ENCODE measurements at places on chromosomes 5 and 9.
A peak's percentile ranks its signal among the peaks of the same experiment; 100 is the strongest.

- no peak for DNase-seq
Observed at GRCh38 chr5:113114559-113114958, 138.0 kb downstream of the DCP2 start.

DNA sequence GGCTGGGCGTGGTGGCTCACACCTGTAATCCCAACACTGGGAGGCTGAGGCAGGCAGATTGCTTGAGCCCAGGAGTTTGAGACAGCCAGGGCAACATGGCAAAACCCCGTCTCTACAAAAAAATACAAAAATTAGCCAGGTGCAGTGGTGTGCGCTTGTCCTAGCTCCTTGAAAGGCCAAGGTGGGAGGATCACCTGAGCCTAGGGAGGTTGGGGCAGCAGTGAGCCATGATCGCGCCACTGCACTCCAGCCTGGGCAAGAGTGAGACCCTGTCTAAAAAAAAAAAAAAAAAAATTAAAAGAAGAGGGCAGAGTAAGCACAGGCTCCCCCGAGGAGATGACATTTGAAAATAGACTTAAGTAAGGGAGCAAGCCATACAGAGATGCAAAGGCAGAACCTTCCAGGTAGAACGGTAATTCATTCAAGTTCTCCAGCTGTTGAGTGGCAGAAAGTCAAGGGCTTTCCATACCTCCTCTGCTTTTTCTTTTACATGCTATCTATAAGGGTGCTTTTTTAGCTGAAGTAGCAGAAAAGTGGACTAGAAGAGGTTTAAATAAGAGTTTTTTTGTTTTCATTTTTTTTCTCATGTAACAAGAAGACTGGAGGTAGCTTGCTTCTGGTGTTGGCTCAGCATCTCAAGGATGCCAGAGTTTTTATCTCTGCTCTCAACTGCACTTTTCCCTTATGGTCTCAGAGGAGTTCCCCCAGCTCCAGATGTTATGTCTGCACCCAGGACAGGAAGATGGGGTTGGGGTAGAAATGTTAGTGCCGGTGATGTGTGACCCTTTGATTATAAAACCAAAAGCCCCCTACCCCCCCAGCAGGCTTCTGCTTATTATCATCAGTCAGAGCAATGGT lies 40.8 kb downstream of the ERGIC1 start:
- DNase-seq, result no peak

DNA sequence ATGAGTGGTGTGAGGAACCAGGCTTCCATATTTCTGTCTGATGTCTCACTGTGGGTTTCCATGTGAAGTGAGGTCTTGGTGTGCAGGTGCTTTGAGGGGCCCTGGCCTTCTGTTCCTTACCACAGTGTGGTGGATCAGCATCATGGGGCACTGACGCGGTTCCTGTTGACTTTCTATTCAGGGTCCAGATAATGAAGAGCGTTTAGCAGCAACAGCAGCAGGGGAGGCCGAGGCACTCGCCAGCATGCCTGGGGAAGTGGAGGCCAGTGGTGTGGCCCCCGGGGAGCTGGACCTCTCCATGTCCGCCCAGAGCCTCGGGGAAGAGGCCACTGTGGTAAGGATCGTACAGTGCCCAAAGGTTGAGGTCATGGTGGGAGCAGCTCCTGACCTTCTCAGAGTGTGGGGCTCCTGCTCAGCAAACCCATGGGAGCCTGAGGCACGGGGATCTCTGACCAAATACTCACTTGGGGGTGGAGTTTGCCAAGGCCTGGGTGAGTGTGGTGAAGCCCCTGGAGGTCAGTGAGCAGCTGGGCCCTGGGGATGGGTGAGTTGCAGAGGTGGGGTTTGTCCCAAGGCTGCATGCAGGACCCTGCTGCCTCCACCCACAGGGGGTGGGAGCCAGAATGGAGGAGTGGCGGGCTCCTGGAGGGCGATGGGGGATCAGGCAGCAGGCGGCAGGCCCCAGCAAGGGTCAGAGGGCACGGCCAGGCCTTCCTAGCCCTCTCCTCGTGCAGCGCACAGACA lies 61.2 kb downstream of the COL15A1 start:
- DNase-seq, result no peak

GRCh38 chr5:154038261-154038706 lies 426 bp downstream of the FAM114A2 start:
- DNase-seq, result no peak

DNA sequence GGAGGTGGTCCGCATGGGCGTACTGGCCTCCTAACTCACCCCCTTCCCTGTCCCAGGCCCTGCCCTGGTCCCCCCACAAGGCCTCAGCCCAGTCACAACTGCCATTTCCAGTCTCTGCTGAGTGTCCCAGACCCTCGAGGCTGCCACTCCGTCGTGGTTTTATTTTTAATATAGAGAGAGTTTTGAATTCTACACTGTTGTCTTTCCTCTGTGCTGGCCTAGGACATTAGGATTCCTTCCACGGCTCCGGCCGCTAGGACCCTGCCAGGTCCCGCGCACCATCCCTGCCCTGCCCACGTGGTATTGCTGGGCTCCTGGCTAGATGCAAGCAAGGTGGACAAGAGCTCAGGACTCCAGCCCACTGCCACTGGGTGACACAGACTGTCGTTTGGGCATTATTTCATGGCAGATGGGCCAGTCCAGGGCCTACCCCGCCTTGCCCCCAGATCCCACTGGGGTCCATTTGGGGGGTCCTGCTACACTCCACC lies 53.3 kb downstream of the SAR1B start:
- DNase-seq, result no peak

DNA sequence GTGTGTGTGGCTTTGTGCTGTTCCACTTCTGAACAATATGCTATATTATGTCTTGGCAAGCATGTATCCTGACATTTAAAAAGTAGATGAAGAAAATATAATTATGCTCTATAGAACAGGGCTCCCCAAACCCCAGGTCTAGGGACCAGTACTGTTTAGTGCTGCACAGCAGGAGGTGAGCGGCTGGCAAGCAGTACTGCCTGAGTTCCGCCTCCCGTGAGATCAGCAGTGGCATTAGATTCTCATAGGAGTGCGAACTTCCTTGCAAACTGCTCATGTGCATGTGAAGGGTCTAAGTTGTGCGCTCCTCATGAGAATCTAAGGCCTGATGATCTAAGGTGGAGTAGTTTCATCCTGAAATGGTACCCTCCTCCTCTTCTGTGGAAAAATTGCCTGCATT lies 979.1 kb upstream of the CTNND2 start:
- no peak for DNase-seq

DNA sequence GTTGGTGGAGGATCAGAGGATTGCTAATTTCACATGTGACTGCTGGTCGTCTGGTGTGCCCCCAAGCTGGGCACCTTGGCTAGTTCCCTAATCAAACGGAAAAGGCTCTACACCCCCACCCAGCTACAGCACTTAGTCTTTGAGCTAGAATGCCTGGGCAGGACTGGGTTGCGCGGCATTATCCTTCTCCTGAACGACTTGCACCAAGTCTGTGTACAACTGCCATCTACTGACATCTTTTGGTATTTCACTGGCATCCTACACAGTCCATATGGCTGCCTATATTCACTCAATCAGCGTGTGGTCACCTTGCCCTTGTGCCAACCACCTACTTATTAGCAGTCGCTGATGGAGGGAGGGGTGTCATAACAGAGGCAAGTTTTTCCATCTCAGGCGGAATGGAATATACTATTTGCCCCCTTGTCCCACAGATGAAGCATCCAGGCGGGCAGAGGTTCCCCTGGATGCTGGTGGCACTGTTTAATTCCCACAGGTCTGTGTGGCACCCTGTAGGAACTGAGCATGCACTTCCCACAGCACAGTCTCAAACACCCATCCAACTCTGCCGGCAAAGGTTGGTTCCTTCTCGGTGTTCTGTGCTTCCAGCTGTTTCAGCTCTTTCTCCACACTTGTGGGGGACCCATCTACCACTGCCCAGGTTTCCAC lies 150.1 kb downstream of the OSTF1 start:
- peak; percentile 71 for DNase-seq

- DNase-seq, result no peak
Observed at GRCh38 chr5:53790026-53790425, 229.6 kb downstream of the NDUFS4 start.

DNA sequence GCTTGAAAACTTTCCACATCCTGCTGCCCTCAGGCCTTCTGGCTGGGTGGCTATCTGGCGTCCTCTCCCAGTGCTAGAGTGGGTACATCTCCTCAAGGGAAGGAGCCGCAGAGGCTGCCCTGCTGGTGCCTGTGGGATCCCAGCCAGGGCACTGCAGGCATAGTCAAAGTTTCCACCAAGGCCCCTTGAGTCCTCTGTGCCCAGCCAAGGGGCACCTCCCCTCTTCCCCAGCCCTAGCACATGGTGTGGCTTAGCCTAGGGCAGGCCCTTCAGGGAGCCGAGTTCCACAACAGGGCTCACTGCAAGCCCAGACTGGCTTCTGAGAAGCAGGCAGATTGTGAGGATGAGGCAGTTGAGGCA lies 103.2 kb downstream of the RGS3 start:
- DNase-seq, result no peak

DNA sequence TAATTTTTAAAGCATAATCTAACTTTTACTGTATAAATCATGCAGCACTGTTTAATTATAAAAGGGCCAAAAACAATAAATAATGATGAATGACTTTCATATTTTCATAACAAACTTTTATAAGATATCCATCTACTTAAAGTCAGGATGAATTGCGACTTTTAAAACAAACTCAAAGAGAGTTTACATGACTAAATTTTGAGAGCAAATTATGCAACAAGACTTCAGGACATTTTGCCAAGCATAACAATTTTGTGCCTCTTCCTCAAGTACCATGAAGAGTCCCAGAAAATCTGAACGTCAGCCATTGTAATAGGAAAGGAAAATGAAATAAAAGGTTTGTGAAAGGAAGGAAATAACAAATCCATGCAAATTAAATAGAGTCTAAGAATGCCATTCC lies 24.4 kb downstream of the ERAP1 start:
- DNase-seq, result no peak

GRCh38 chr5:173714551-173715428 lies 98.3 kb upstream of the BOD1 start:
- DNase-seq, result peak; percentile 90

DNA sequence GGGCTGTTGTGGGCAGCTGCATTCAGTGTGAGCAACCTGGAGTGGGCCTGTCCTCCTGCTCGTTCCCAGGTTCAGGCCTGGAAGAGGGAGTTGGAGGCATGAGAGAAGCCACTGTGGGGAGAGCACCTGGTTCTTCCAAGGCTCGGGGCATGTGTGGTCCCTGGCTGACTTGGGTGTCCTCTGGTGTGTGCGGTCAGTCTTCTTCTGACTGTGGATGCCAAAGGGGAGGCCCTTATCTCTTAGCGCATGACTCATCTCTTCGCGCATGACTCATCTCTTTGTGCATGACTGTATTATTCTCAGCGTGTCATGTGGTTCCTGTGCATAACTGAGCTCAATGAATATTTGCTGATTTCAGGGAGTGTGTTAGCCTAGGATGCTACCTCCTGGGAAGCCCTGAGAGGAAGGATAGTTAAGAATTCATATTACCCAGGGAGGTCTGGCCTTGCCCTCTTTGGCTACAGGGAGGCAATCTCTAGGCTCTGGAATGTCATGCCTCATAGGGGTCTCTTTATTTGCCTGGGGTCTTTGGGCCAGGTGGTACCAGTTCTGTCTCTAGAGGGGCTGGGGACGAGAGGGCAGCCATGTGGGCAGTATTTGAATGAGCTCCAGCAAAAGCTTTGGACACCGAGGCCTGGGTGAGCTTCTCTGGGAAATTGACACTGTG lies 188.7 kb downstream of the HSPA4 start:
- peak; percentile 94 for DNase-seq

DNA sequence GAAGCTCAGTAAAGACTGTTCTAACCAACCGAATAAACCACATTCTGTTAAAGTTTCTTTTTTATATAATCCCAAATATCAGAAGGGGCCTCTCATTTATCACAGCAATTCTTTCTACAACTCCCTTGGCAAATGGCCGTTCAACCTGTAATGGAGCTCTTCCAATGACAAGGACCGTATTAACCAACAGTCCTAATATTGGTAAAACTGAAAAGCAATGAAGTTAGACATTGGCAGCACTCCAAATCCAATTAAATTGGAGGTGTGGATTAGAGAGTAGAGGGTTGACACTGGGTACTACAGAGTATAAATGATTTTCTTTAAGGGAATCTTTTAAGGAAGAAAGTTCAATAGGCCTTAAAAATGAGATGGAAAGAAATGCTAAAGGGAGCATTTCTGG lies 842 bp downstream of the TMED7 start:
- DNase-seq, result no peak

GRCh38 chr5:62717301-62717933 lies 138.8 kb downstream of the LRRC70 start:
- DNase-seq, result no peak

DNA sequence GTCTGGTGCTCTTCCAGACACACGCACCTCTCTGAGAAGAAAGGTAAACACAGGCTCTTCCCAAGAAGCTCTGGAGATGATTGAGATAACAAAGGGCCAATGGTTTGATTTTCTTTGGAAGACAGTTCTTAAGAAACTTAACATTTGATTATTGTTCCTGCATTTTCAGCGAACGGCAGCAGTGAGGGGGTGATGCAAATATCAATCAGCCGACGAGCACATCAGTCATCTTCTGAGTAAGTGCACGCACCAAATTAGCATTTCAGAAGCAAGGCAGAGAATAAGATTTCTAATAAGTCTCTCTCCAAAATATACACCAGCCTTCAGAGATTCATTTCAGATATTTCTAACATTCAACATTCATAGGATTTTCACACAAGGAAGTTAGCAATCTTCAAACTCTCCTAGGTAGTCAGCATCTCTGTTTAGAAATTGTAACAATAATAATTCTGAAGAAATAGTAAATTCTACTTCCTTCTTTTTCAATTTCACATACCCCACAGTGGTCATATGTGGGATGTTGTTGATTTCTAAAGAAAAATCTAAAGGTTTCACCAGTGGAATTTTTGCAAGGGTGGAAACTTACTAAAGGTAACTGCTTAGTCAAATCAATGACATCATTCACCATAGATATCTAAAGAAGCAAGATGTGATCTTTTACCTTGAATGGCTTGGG lies 250.3 kb downstream of the SEC61B start:
- DNase-seq, result peak; percentile 17

DNA sequence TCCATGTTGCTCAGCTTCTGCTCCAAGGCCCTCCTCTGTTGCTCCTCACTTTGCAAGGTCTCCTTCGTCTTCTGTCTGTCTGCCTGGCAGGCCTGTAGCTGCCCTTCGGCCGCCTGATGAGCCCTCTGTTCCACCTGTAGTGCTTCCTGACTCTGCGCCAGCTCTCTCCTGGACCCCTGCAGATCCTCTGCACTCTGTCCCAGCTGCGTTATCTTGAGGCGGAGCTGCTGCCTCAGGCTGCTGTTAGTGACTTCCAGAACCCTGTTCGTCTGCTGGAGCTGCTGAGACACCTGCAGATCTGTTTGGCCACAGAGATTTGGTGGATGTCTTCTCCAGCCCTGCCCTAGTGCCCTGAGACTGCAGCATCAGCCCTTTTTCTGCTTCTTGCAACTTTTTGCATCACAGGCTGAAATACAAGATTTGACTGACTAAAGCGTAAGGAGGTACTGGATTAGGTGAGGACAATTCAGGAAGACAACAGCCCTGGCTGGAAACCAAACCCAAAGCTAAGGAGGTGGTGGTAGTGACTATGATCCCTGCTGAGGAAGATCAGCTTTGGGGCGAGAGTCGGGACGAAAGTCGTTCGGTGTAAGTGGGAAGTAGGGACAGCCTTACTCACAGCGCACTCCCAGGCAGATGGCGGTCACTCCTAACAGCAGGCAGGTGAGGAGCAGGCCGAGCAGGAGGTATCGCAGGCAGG lies 2.1 kb downstream of the CD72 start:
- DNase-seq, result no peak

All from MV-4-11 (cell line).